T-helper 1 cell (primary cell): ENCODE measurements at places on chromosomes 6 and 20.

DNA sequence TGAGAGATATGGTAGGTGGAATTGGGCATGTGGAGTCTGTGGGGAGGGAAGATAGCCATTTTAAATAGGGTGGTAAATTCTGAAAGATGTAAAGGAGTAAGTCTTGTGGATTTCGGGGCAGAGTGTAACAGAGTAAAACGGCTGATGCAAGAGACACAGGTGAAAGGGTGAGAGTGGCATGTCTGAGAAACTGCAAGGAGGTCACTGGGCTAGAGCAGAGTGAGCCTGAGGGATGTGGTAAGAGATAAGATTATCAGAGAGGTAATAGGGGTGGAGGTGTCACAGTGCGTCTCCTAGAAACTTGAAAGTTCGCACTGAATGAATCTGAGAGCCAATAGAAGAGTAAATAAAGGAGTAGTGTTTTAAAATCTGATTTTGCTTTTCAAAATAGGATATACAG lies 308.1 kb downstream of the EPM2A start:
- no peak for DNase-seq

DNA sequence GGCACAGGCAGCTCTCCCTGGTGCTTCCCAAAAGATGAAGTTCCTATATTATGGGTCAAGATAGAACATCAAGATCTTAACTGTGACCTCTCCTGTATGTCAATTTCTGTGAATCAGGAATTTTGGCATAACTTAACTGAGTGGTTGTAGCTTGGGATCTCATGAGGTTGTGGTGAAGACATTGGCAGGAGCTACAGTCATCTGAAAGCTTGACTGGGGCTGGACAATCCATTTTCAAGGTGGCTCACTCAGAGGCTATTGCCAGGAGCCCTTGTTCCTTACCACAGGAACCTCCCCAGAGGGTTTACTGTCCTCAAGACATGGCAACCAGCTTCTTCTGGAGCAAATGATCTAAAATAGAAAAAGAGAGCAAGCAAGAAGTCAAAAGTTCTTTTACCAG lies 252.2 kb downstream of the ADGB start:
- no peak for DNase-seq

DNA sequence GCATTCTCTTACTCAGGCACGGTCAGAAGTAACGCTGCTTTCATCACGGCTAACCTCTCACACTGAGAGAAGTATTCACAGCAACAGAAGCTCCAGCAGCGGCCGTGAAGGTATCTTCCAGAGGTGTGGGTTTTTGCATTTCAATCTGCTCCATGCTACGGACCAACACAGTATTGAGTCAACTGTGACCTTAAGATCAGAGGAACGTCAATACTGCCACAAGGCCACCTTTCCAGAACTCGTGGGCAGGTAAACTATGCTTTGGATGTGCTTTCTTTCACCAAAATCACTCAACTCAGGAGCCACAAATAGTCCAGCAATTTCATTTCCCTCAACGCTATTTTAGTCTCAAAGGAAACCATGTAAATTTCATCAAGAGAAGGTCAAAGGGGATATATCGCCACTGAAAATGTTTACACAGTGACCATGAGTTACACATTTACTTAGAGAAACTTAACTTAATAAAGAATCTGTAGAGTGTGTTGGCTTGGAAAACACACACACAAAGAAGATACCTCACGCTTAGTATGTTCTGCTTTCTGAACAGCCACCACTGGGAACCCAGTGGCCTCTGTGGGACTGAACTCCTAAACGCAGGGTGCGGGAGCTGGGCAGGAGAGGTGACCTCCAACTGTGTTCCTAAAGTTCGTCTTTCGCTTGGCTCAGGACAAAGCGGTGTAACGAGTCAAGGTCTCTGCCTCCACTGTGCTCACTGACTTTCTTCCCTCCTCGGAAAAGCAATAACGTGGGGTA lies 27.9 kb downstream of the TXNDC5 start:
- no peak for DNase-seq

- DNase-seq = peak; percentile 79
Observed at GRCh38 chr20:56463428-56463827, 5.0 kb upstream of the RTF2 start.

- DNase-seq = peak; percentile 47
Observed at GRCh38 chr20:1215386-1216170, 10.3 kb upstream of the RAD21L1 start.

GRCh38 chr20:50625986-50626677 lies 65.2 kb downstream of the RIPOR3 start:
- no peak for DNase-seq

- no peak for DNase-seq
Observed at GRCh38 chr6:128174724-128175123, 273.9 kb upstream of the THEMIS start.

DNA sequence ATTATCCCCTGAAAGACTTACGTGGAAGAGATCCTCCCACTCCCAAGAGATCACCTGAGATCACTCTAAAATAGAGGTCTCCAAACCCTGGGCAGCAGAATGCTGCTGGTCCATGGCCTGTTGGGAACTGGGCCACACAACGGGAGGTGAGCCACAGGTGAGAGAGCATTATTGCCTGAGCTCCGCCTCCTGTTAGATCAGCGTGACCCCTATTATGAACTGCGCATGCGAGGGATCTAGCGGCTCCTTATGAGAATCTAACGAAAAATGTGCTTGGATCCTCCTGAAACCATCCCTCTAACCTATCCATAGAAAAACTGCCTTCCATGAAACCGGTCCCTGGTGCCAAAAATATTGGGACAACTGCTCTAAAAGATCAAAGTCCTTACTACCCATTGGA lies 1057.4 kb downstream of the EPHA7 start:
- no peak for DNase-seq

DNA sequence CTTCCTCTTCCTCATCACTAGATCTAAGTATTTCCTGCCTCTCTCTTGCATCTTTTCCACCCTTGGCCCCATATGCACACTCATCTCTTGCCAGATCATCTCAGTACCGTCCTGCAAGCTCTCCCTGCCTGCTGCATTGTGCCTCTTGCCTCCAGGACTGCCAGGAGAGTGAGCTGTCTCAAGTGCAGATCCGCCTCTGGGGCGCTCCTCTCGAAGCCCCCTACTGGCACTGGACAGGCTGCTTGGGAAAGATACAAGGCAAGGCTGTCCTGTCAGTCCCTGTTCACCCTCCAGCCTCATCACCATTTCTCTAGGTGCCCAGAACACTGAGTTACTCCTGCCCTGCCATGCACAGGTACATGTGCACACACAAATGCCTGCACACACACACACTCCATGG lies 10.2 kb downstream of the SYNDIG1 start:
- DNase-seq = no peak

DNA sequence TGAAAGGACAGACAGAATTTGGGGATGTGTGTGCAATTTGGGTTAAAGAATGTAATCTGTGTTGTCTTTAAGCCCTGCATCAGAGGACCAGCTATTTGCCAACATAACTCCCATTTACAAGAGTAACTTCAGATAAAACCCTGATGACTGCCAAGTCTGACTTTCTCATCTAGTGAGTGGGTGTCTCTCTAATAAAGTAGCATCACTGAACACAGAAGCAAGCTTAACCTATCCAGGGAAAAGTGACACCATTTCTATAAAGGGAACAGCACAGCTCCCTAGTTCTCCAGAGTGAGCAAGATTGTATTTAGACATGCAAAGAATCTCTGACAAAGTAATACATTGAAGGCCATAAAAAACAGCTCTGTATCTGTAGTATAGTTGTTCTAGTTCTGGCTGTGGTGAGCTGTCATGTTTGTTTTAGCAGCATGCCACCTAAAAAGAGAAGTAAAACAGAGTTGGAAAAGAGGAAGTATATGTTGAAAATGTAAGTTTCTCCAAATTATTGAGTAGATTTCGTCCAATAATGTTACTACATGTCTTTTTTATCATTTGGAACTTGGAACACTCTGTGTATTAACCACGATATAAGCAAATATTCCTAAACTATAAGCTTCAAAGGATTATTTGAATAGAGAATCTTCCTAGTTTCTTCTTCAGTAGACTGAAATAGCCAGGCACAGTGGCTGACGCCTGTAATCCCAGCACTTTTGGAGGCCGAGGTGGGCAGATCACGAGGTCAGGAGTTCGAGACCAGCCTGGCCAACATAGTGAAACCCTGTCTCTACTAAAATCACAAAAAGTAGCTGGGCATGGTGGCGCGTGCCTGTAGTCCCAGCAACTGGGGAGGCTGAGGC lies 8.8 kb upstream of the PIM1 start:
- no peak for DNase-seq

DNA sequence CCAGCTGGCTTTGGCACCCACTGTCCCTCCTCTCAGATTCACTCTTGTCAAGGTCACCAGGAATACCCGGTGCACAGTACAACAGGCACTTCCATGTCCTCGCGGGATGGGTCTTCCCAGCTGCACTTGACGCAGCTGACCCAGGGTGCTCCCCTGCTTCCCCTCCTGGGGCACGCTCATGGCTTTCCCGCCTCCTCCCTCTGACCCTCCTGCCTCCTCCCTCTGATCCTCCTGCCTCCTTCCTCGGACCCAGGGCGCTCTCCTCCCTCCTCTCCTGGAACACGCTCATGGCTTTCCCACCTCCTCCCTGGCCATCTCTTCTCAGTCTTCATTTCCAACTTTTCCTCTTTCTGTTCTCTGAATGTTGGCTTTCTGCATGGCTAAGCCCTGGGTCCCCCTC lies 42.1 kb downstream of the FAM209B start:
- no peak for DNase-seq

DNA sequence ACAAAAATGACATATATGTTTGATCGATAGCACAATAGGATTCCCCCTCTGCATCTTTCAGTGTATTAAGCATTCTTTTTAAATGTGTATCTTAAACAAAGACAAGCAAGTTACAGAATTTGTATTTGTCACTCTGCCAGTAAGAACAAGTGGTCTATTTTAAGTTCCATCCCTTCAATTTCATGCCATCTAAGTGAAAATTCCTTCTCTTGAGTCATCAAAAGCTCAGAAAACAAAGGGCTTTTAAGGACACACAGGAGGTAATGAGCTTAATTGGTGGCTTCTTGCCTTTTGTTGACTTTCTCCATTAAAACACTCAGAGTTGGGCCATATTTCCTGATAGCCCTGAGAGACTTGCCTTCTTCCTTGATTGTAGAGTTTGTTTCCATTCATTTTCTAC lies 547.8 kb downstream of the TENT5A start:
- no peak for DNase-seq

DNA sequence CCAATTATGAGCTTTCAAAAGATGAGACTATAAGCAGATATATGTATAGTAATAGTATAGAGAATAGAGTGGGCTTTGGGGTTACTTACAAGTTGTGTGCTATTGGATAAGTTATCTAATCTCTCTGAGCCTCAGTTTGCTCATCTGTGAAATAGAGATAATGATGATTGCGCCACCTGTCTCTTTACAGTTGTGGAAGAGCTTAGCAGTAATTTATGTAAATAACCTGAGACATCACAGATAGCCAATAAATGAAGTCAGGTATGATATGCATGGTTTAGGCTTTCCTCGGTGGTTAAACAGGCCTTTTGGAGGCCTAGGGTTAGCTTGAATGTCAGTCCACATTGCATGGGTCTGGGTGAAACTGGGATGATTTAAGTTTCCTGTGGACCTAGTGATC lies 29.8 kb upstream of the SCUBE3 start:
- no peak for DNase-seq

DNA sequence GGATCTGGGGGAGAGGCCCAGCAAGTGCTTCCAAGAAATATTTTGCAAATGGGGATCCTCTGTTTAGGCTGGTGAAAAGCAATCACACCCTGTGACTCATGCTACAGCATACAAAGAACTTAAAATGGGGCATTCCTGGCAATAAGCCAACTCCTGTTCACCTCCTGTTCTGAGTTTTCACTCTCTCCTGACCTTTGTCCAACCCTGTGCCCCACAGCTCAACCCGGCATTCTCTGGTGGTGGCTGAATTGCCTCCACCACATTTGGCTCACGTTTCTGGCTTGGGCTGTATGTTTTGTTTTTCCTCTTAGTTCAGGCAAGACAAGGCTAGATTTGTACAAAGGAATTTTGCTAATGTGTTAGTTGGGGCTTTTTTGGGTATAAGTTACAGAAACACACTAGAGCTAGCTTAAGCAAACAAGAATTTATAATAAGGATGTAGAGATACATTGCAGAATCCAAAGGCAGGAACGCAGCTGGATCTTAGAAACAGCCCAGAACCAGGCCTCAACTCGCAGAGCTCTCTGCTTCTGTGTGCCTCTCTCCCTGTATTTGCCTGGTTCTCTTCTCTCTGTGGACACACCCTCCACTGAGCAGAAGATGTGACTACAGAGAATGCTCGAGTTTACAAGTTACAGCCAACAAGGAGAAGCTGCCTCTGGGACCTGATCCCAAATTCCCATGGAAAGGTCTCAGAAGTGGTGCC lies 9.4 kb downstream of the ABCC10 start:
- no peak for DNase-seq

GRCh38 chr6:111759836-111760785 lies 113.1 kb downstream of the FYN start:
- DNase-seq = peak; percentile 56

GRCh38 chr6:144075187-144075586 lies 20.2 kb downstream of the SF3B5 start:
- no peak for DNase-seq

GRCh38 chr20:4082406-4083097 lies 67.2 kb upstream of the RNF24 start:
- DNase-seq = peak; percentile 15

- DNase-seq = no peak
Observed at GRCh38 chr20:53914091-53914780, 156.2 kb downstream of the BCAS1 start.

- DNase-seq = no peak
Observed at GRCh38 chr20:16517946-16518783, 55.1 kb downstream of the KIF16B start.

- DNase-seq = no peak
Observed at GRCh38 chr6:136404627-136405419, 115.2 kb upstream of the BCLAF1 start.

- DNase-seq = no peak
Observed at GRCh38 chr6:41315943-41316620, 19.3 kb upstream of the NCR2 start.
